Fibroblast of villous mesenchyme (primary cell): ENCODE measurements at places on chromosomes 4 and X. TPM values are rescaled to one million over a fixed set of nuclear protein-coding genes. Genes with fewer than 3 reads are reported as not detected.
A peak's percentile ranks its signal among the peaks of the same experiment; 100 is the strongest.

Gene ABCG2
- 2.2 and 3.5 TPM in 2 replicates for total RNA-seq

Gene SH3TC1
- 3.9 and 13.9 TPM in 2 replicates for total RNA-seq

Gene STAP1
- not detected in 2 replicates for total RNA-seq

Gene RIPPLY1
- not detected in 2 replicates for total RNA-seq

Gene EMCN
- total RNA-seq = not detected in 2 replicates

- DNase-seq = no peak
These were observed 153.6 kb downstream of the MAGEB17 start for GRCh38 chrX:16320765-16321355.

DNA sequence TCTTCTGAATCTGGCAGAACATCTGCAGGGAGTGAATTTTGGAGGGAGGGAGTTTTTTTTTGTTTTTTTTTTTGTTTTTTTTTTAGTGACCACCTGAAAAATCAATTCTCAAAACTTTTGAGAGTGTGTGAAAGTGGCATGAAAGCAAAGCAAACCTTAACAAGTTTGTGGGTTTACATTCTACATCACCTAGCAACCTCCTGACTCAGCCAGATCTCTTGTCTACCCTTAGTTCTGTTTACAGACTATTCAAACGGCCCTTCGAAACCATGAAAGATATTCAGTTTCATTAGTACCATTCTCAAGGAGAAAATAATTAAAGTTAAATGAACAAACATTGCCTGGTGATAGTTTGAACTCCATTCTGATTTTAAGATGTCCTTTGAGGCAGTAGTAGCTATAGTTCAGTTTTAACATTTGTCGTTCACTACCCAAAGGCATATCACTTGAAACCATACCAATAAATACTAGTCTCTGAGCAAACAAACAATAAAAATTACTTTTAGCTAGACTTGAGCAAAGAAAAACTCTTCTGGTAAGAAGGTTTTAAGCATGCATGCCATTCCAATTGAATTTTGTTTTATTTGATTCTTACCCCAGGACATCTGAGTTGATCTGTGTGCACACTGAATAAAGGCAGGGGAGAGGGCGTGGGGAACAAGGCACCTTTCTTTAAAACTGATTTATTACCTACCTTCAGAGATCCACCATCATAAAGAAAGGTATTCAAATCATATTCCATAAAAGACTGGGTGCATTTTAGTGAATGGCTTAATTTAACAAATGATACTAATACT lies 137.7 kb downstream of the ARX start:
- peak; percentile 10 for DNase-seq

DNA sequence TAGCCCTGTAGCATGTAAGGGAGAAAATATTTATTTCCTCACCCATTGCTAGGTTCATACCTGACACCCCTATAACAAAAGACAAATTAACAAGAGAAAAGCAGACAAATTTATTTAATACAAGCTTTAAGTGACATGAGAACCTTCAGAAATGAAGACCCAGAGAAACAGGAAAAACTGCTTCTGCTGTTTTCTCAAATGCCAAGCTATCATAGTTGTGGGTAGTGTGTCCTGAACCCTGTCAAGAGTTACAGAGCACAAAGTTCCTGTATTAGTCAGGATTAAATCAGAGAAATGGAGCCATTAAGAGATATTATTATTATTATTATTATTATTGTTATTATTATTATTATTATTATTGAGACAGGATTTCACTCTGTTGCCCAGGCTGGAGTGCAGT lies 17.5 kb downstream of the CCDC160 start:
- no peak for DNase-seq

- DNase-seq = no peak
These were observed 144.5 kb downstream of the NPNT start for GRCh38 chr4:106039796-106040195.

- no peak for DNase-seq
These were observed 207.3 kb upstream of the DCAF8L1 start for GRCh38 chrX:28188526-28188925.

- peak; percentile 53 for DNase-seq
These were observed 934 bp upstream of the SEC31A start for GRCh38 chr4:82891707-82892466.

DNA sequence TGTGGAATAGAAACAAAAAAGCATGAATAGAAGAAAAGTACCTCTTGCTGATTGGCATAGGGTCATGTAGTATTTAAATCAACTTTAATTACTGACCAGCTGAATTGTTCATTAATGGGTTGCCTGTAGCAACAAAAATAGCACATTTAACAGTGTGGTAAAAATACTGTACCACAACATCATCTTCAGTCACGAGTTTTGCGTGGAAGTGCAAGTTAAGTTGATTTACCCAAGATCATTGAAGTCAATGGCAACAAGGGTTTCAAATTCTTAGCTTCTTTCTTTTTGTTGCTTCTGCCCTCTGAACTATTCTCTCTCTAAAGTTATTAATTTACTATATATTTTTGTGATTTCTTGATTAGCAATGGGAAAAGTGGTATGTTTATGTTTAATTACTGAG lies 526.6 kb downstream of the C4orf33 start:
- DNase-seq = no peak

- no peak for DNase-seq
These were observed 3.6 kb upstream of the ELOVL6 start for GRCh38 chr4:110202024-110202423.

DNA sequence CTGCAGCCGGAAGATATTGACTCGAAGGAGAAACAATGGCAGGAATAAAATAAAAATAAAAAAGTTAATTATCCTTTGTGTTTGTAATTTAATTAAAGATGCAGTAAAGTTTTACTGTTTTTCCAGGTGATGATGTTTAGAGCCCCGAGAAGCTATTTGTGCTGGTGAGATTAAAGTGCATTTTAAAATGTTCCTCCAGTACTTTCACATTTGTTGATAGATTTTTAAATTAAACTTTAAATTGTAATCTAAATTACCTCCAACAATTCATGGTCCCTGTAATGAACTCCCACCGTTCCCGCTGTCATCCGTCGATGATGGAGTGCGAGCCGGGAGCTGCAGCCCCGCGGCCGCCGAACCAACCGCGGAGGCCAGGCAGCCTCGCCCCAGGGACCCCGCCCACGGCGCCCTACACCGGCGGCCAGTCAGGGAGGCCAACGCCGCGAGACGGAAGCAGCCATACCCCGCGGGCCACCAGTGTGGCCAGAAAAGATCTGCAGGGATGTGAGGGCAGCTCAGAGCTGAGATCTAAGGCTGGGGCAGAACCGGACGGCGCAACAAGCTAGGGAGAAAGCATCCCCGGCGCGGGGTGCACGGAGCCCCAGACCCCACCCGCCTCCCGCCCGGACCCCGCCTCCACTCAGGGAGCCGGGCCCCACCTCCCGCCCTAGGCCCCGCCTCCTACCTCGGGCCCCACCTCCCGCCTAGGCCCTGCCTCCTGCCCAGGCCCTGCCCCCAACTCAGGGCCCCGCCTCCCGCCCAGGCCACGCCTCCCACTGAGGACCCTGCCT lies 104.0 kb downstream of the FAM53A start:
- peak; percentile 49 for DNase-seq

GRCh38 chr4:85708468-85708867 lies 233.5 kb downstream of the ARHGAP24 start:
- DNase-seq = no peak

- no peak for DNase-seq
These were observed 31.3 kb upstream of the TFDP3 start for GRCh38 chrX:133249266-133250058.

DNA sequence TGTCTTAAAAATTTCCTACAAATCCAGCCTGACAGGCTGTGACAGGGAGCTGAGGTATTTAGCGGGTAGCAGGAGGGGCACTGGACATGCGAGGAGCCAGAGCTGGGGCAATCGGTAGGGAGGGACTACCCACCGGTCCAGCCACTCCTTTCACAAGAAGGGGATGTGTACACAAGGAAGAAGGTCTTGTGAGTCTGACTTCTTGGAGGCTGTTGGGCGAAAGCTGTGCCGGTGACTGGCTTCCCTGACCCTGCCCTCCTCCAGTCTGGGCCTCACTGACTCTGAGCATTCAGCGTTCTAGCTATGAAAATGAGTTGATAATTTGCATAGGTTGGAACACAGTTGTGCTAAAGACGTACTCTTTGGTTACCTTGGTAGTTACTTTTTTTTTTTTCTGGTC lies 12.7 kb upstream of the CXCL8 start:
- no peak for DNase-seq

DNA sequence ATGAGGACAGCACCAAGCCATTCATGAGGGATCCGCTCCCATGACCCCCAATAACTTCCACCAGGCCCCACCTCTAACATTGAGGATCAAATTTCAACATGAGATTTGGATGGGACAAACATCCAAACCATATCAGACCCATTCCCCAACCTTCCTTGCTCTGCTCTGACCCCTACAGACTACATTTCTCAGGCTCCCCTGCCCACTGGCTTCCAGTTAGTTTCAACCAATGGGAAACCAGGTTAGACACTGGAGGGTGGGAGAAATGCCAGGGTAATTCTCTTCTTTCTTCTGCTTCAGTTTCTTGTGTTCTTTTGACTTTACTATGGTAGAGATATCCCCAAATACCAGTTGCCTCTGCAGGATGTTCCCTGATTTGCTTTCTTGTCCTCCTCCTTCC lies 125.7 kb downstream of the CLCN4 start:
- no peak for DNase-seq

GRCh38 chrX:153934762-153935325 lies at the start of gene NAA10:
Gene NAA10, minus strand, starts transcription at chrX:153935037. Its CDS starts 133 bp downstream, at chrX:153934904.
- peak; percentile 60 for DNase-seq

- DNase-seq = peak; percentile 18
These were observed 378 bp upstream of the RPS6KA6 start for GRCh38 chrX:84188320-84188834.

GRCh38 chrX:39764441-39764914 lies 333.3 kb downstream of the BCOR start:
- peak; percentile 19 for DNase-seq

GRCh38 chr4:37661772-37662171 lies 24.4 kb downstream of the RELL1 start:
- DNase-seq = peak; percentile 81

GRCh38 chr4:10662937-10663336 lies 21.6 kb downstream of the CLNK start:
- DNase-seq = no peak

- DNase-seq = no peak
These were observed 43.1 kb upstream of the WDR1 start for GRCh38 chr4:10159671-10160070.

- DNase-seq = peak; percentile 66
These were observed 36.6 kb downstream of the PITX2 start for GRCh38 chr4:110586131-110586850.

DNA sequence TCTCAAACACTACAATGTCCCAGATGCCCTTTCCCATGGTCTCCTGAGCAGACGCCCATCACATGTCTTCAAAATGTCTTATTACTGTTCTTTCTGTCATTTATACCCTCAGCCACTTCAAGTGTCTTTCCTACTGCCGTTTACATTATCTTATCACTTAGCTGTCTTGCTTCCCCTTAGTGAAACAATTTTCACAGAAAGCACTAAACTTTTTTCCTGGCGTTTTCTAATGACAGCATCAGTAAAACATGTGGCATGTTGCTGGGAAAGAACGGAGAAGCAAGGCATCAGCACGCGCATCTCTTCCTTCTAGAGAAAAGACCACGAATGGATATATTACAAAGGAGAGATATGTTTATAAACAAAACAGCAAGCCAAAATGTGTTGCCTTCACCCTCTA lies 189.7 kb upstream of the SLIT2 start:
- DNase-seq = peak; percentile 34

DNA sequence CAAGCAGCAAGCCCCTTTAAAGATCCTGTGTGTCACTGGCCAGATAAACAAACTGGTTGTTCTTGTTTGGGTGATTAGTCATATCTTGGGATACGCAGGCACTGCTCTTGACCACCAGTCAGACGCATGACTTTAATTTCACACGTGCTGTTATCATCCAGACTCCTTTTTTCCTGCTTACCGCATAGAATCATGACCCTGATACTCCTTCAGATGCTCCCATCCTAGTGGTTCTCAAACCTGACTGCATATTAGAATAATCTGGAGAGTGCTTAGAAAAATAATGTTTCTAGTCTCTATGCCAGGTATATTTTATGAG lies 78.8 kb downstream of the CLDN22 start:
- DNase-seq = peak; percentile 92

DNA sequence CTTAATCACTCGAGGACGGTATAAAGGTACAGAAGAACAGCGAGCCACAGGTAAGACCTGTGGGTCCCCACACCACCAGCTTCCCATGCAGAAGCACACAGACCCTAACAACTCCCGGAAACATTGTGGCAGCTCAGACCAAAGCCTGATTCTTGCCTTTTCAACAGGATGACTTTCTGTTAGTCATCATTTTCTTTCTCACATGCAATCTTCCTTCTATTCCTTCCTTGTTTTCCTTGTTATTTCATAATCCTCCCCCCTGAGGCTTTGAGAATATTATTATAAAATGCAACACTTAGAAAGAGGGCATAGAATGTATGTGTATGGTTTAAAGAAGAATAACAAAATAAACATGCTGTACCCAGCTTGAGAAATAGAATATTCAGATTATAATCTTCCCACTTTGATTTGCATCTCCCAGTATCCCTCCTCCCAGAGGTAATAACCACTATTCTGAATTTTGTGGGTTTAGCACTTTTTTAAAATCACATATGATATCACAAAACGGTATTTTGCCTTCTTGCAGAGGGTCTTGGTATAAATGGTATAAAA lies 100.9 kb downstream of the FHDC1 start:
- DNase-seq = no peak

DNA sequence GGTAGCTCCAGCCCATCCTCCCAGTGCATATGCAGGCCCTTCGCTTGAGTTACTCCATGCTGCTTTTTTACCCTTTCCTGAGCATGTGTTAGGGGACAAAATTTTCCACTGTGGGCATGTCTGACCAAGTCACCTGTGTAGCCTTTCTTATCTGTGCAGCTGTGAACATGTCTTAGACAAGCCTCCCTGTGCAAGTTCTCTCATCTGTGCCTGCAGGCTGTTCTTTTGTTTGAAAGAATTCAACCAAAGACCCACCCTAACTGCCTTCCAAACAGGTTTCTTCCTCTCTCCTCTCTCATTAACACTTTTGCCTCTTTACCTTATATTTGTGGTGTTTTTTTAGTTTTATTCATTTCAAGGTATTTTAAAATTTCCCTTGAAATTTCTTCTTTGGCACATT lies 53.2 kb upstream of the SPIN4 start:
- no peak for DNase-seq

DNA sequence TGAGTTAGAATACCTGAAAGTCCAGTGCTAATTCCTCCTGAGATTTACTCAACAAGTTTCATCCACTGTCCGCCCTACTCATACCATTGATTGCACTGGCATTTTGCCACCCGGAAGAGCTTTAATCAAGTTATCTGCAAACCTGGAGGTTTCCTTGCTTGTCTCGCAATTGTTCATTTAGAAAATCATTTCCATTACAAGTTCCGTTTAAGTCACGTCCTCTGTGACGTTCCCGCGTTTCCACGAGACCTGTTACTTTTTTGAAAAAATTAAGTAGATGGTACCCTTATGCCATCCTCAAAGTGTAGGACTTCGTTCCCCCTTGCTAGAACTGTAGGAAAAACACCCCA lies 761 bp upstream of the FRYL start:
- DNase-seq = peak; percentile 38
